IPS DF 19.7 (cell line): ENCODE measurements at places on chromosomes 7 and 10.
A peak's percentile ranks its signal among the peaks of the same experiment; 100 is the strongest.

- DNase-seq = no peak
Measured at GRCh38 chr7:16915405-16915804, 33.6 kb upstream of the AGR3 start.

- DNase-seq = peak; percentile 38
Measured at GRCh38 chr7:71364551-71364950, 232.6 kb downstream of the GALNT17 start.

- DNase-seq = no peak
Measured at GRCh38 chr7:134771889-134772288, 7.5 kb upstream of the CALD1 start.

GRCh38 chr7:157978766-157979165 is 608.9 kb downstream of the PTPRN2 start:
- no peak for DNase-seq

DNA sequence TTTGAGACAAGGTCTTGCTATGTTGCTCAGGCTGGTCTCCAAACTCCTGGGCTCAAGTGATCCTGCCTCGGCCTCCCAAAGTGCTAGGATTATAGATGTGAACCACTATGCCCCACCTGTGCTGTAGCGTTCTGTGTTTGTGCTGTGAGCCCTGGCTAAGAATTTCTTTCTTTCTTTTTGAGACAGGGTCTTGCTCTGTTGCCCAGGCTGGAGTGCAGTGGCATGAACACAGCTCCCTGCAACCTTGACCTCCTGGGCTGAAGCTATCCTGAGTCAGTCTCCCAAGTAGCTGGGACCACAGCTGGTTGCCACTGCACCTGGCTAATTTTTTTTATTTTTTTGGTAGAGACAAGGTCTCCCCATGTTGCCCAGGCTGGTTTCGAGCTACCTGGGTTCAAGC is 11.4 kb downstream of the TSPAN13 start:
- DNase-seq = no peak

GRCh38 chr10:69474742-69475432 is 23.6 kb downstream of the TSPAN15 start:
- no peak for DNase-seq

GRCh38 chr7:90178679-90179278 is 24.5 kb downstream of the STEAP1 start:
- no peak for DNase-seq

DNA sequence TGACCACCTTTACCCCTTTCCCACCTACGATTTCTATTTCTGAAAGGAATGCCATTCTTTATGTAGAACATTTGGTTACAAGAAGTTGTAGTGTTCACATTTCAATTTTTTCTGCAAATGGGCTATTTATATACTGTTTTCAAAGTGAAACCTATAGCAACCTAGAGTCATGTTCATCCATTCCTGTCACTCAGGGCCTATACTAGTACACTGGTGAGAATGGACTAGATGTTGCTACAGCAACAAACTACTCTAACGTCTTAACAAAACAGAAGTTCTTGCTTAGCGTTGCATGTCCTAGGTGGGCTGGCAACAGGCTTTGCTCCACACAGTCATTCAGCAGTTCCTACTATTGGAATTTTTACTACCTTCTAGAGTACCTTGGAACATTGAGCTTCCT is 16.3 kb downstream of the CASD1 start:
- no peak for DNase-seq

GRCh38 chr10:95211606-95212279 is 17.7 kb downstream of the ACSM6 start:
- DNase-seq = no peak

DNA sequence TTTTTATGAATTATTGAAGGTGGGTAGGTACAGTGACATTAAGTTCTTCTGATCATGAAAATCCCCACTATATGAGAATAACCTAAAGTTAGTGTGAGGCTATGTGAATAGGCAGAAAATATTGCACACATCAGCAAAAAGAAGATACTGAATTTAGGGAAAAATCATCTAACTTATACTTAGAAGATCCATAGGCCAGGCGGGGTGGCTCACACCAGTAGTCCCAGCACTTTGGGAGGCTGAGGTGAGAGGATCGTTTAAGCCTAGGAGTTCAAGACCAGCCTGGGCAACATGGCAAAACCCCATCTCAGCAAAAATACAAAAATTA is 49.5 kb upstream of the ARHGAP12 start:
- no peak for DNase-seq

DNA sequence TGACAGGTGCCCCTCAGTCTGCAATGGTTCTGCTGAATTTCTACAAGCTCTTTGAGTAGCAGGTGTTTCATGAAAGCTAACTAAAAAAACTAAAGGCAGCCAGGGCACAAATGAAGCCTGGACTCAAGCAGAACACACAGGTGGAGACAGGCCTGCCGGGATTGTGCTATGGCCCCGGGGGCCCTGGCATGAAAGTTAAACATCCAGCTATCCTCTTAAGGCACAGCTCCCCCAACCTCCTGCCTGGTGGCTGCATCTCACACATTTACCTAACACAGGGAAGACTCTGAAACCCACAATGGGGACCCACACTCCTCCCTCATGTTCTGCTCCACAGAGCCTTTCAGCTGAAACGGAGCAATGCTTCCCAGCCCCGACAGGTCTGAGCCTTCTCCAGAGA is 76.3 kb upstream of the CAMK2B start:
- no peak for DNase-seq

- DNase-seq = no peak
Measured at GRCh38 chr10:75015442-75015841, 96.0 kb upstream of the SAMD8 start.

- no peak for DNase-seq
Measured at GRCh38 chr10:33381451-33382215, 47.2 kb upstream of the NRP1 start.

GRCh38 chr7:139995017-139995915 is 67.5 kb downstream of the PARP12 start:
- no peak for DNase-seq

- no peak for DNase-seq
Measured at GRCh38 chr7:5649641-5650040, 131.8 kb downstream of the RNF216 start.

DNA sequence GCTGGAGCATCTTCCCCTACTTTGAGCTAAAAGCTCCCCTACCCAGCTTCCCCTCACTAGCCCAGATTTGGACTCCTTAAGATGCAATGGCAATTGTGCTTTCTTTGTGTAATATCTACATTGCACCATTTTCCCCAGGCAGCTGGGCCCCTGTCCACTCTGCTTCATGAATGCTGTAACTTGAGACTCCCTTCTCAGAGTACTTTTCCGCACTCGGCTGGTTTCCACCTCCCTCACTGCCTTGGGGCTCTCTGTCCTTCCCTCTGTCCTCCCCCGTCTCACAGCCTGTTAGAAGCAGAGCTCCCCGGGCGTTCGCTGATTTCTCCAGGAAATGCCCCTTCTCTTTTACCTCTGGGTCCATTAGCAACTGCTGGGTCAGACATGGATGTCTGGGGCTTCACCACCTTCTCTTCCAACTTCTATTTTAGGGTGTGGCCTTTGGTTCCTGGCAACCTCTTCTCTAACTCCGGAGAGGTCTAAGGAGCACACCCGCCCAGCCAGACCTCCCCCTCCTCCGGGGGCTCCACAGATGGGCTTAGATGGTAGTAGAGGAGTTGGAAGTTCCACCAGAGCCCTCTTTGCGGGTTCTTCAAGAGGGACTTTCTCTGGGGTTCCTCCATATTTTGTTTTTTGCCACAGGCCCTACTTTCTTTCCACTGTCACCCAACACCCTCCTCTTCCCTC is 2.9 kb upstream of the TMEM72 start:
- DNase-seq = no peak
